Amygdala (tissue), 56 donors: ENCODE measurements at places on chromosomes 12 and 14.
A peak's percentile ranks its signal among the peaks of the same experiment; 100 is the strongest.

DNA sequence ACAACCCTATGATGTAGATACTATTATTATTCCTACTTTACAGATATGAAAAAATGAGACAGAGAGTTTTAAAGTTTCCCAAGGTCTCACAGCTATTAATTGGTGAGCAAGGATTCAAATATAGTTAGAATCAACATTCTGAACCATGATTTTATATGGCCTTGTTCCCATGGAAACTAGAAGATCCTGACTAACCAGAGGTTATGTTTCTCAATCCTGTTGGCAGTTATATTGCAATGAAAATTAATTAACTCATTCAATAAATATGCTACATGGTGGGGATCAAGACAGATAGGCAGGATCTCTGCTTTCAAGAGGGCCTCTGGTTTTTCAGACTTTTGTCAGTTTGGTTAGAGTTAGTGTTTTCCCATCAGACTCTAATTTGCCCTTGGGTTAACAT lies 9.3 kb upstream of the FUT8 start:
- DNase-seq = no peak

- DNase-seq = no peak
These were observed 60.2 kb downstream of the ANO2 start for GRCh38 chr12:5884866-5885265.

DNA sequence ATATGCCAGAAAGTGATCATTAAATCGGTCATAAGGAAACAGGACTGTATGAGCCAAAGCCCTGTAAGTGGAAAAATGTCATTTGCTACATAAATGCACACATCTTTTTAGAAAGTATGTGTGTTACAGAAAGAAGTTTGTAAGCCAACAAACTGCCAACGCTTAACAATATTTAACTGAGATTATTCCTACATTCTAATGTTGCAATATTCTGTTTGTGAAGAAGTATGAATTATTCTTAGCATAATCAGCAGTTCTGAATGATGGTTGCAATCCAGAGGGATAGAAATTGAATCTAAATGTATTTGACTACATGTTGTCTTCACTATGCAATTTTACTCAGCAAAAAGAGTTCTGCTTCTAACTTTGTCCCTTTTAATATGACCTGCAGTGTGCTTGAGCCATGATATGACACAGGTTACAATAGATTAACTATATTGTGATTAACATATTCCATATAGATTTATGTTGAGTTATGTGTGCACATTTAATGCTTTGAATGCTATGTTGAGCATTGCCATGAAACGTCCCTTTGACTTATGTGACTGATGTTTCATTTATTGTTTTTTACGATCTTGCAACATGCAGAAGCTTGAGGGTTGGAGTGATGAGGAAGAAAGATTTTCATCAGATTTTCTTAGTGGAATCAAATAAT lies 66.8 kb upstream of the PTPRQ start:
- no peak for DNase-seq

GRCh38 chr12:131098178-131098981 lies 144.7 kb downstream of the ADGRD1 start:
- no peak for DNase-seq

DNA sequence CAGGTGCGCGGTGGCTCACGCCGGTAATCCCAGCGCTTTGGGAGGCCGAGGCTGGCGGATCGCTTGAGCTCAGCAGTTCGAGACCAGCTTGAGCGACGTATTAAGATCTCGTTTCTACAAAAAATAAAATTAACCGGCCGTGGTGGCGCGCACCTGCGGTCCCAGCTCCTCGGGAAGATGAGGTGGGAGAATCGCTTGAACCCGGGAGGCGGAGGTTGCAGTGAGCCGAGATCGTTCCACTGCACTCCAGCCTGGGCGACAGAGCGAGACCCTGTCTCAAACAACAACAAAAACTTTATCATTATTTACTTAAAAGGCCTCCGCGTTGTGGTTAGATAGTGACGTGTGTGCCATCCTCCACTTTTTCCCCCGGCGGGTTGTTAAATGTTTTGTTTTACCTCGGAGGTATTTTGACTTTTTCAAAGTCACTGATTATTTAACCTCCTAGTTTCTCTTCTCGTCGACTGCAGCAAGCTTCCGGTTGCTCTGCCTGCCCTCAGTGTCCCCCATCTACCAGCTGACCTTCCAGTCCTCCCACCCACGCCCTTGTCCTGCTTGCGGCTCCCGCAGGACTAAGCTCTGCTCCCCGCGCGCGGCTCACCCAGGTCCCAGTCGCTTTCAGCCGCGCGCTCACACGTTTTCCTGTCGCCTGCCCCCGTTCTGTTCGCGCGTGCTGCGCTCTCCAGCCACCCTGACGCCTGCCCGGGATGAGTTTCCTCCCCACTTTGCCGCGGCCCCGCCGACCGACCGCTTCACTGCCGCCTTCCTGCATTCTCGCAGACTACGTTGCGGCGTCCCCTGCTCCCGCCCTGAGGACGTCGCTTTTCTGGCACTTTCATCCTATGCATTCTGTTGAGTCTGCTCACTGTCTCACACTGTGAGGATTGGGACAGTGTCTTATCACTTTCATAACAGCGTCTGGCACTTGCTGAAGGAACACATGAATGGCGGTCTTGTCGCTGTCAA lies 1.2 kb upstream of the SCAF11 start:
- peak; percentile 72 for DNase-seq

- no peak for DNase-seq
These were observed 64.7 kb upstream of the ZFP36L1 start for GRCh38 chr14:68857516-68858070.

GRCh38 chr12:74941670-74942069 lies 268.0 kb downstream of the KCNC2 start:
- DNase-seq = no peak

GRCh38 chr14:104094056-104094708 lies 8.7 kb downstream of the ASPG start:
- no peak for DNase-seq

GRCh38 chr12:131944601-131945251 lies 5.0 kb upstream of the EP400 start:
- no peak for DNase-seq

DNA sequence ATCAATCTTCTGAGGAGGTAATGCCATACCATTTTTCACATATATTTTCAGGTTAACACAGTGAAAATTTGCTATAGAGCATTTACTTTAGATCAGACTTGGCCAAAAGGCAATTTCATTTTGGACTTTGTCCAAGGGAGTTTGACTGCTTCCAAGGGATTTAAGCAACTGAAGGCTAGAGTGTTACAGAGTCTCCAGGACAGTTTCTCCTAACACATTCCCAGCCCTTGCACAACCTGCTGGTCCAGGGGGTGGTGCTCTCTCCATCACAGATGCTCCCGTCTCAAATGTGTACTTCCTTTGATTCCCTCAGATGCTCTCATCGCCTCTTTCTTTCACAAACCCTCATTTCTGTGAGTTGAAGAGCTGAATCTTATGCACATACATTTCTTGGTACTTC lies 143.1 kb downstream of the TPH2 start:
- DNase-seq = no peak

DNA sequence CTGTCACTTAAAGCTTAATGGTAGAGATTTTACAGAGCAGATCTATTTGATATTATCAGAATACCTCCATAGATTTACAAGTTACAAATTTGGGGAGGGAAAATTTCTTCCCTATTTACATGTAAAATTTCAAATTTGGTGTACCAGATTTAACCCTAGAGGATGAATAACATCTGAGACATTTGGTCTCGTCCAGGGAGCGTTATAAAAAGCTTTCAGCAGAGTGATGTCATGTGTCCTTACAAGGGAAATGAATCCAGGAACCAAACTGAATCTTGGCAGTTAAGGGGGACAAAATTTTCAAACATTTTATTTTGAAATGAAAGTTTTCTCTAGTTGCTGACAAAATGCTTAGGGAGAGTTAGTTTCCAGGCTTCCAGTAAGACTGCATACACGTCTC lies 4.5 kb upstream of the CDK17 start:
- DNase-seq = no peak

DNA sequence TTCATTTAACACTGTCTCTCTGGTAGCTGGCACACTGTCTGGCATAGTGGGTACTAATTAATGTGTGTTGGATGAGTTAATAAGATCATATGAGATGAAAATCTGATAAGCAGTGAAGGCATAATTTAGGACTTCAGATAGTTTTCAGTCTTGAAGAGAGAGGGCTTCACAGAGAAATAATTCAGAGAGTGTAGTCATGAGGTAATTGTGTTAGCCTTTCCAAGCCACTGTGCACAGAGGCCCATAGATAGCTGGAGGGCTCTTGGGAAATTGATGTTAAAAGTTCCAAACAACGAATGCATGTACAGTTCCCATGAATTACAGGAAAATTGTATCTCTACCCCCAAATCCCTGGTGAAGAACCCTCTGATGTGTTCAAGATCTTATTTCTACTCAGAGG lies 133.8 kb upstream of the HMGA2 start:
- no peak for DNase-seq
